ENCODE measurements at places on chromosomes 12 and 14.
A peak's percentile ranks its signal among the peaks of the same experiment; 100 is the strongest.

DNA sequence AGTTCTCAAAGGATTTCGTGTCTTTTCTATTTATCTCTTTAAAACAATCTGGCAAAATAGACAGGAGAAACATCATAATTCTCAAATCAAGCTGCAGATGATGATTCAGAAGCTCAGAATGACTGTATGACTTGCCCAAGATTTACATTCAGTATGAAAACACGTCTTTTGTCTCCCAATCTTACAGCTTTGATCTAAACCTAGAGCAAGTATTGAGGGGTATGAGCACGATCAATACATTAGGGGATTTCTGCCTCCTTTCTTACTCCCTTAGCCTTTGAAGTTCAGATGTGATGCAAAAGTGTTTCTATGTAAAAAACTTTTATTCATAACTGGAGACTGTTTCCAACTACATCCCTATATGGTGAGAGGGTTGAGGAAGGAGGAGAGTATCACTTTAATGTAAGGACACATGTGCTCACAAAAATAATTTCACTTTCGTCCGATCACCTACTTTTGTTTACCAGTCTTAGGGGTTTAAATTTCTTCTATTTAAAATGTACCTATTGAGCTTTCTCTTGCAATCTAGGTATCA is 454.8 kb downstream of the TMTC2 start:
- DNase-seq: no peak

DNA sequence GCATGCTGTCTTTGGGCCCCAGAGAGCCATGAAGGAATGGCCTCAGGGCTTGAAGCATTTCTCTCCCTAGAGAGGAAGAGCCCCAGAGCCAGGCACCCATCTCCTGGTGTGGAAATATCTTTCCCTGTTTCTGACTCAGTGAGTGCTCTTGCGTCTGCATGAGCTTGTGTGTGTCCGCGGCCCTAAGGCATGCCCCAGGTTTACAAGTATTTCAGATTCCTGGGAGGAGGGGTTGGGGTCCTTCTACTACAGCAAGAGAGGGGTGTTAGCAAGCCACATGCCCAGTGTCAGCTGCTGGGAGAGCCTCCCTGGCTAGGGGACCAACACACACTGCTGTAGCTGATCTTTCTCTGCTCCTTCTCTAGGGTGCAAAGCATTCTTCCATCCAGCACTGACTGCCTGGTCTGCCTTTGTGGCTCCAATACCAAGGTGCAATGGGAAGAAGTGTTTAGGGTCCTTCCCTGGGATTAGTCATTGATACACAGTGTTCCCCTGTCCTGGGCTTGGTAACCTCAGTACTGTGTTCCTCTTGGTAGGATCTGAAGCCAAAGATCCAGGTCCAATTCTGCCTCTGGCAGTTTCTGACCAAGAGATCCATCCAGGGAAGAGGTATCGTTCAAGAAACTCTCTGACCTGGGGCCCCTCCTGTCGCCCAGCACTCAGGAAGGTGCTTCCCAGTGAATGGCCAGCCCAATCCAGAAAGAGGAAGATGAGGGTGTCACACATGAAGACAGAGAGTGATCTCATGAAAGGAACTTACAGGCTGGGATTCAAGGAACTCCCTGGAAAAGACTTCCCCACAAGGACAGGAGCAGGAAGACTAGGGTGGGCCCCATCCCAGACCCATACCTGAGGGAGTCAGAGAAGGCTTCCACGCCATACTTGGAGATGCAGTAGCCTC is 3.1 kb downstream of the RDH16 start:
- DNase-seq: no peak

DNA sequence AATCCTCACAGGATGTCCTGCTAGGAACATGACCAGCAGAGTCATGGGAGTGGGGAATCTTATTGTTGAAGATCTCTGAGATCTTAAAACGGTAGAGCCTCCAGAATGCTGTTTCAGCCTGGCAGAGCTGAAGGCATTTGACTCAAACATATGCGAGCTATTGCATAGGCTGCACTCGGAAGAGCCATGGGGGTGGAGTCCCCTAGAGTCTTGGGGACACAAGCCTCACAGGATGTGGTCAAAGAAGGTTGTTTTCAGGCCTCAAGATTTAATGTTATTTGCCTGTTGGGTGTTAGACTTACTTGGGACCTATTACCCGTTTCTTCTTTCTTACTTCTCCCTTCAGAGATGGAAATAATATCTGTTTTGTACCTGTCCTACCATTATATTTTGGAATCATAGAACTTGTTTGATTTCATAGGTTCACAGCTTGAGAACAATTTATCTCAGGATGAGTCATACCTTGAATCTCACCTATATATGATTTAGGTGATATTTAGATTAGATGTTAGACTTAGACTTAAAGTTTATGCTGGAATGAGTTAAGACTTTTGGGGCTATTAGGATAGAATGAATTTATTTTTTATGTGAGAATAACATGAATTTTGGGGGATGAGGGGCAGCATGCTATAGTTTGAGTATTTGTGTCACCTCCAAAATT is 172.2 kb upstream of the ATP2B1 start:
- no peak for DNase-seq

GRCh38 chr14:71478542-71478941 is 453.7 kb upstream of the RGS6 start:
- DNase-seq: peak; percentile 60

DNA sequence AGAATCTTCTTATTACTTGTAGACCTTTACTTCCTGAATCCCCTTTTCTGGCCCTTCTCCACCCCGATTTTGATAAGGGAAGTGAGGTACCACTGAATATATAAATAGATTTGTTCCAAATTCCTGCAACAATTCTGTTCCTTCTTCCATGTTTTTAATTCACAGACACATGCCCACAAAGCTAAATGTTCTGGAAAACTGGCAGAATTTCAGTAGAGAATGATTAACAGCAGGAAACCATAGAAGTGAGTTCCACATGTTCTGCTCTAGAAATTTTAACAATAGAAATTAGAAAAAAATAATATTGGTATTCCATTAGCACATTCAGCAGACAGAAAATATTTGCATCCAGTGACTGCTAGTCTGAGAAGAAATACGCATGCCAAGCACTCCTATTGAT is 139.6 kb downstream of the SLC2A13 start:
- no peak for DNase-seq

GRCh38 chr14:58954052-58954451 is 234.4 kb upstream of the DAAM1 start:
- no peak for DNase-seq

DNA sequence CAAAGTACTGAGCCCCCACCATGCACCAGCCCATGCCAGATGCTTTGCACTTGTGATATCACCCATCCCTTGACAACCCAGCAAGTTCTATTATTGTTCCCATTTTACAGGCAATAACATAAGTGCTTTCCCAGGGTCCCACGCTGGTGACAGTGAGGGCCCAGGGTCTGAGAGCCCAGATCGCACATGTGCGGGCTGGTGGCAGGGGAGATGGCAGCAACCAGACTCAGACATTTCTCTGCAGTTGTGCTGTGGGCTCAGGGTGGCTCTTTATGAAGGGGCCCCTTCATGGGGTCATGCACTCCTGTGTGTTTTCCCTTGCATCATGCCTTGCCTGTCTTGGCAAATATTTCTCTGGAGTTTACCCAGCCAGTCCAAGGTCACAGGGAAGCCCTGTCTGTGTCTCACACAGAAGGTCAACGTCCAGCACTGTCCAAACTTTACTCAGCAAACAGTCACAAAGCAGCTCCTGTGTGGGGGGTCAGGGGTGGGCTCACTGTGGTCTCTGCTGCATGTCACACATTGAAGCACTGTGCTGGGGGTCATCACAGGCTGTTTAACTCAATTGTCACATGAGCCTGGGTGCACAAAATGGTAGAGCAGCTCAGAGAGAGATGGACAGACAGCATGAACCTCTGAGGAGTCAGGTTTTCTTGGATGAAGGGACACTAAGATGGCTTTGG is 12.7 kb downstream of the SERPINA5 start:
- no peak for DNase-seq

DNA sequence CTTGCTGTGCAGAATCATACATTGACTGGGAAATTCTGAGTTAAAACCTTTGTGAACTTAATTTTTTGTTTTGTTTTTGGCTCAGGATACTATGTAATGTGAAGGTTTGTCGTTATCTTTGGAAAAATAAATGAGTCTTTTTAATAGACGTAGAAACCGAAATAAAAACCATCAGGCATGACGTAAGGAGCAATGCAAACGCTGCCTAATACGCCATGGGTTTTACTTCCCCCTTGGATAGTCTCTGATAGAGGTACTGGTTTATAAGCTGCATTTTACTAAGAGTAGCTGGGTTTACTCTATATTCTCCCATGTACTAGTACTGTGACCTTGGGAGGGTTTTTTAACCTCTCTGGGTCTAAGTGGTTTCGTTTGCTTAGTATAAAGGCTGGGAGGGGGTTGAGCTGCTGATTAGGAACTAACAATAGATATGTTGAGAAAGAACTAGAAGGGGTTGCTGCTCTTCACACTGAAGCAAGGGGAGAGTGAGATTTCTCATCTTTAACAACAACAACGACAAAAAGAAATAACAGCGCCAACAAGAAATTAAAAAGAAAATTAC is 66.8 kb upstream of the SLCO1C1 start:
- no peak for DNase-seq

GRCh38 chr14:39265806-39266524 is 32.2 kb downstream of the MIA2 start:
- DNase-seq: peak; percentile 39

DNA sequence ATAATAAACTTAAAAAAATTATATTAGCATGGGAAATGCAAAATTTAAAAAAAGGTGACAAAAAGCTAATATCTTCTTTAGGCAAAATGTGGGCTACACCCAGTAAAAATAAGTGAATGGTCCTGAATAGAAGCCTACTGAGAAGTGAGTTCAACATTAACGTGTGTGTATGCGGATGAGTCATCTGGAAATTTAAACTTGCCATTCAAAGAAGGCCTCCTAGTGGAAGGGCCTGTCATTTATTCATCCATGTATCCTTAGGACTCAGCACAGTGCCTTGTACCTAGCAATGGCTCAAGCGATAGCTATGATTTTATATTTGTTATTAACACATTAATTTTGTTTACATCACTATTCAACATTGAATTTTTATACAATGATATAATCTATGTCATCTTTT is 226.2 kb downstream of the NUBPL start:
- no peak for DNase-seq

DNA sequence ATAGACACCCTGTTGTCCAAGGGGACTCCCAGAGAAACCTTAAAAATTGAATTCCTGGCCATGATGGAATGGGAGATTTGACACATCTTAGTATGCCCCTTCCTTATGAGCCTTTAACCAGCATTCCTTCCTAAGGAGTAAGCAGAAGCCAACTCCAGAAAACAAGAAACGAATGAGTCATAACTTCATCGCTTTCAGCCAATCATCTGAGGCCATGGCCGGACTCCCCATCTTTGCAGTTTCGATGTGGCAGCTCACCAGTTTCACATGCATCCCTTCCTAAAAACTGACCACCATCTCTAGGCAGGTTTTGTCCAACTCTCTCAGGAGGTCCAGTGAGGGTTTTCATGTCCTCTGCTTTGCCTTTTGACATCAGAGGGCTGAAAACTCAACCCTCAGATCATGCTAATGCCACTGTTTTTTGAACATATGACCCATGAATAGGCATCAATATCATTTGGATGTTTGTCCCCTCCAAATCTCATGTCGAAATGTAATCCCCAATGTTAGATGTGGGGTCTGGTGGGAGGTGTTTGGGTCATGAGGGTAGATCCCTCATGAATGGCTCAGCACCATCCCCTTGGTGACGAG is 19.9 kb downstream of the DAAM1 start:
- no peak for DNase-seq

- DNase-seq: no peak
Observed at GRCh38 chr14:61362072-61362750, 40.8 kb downstream of the PRKCH start.

DNA sequence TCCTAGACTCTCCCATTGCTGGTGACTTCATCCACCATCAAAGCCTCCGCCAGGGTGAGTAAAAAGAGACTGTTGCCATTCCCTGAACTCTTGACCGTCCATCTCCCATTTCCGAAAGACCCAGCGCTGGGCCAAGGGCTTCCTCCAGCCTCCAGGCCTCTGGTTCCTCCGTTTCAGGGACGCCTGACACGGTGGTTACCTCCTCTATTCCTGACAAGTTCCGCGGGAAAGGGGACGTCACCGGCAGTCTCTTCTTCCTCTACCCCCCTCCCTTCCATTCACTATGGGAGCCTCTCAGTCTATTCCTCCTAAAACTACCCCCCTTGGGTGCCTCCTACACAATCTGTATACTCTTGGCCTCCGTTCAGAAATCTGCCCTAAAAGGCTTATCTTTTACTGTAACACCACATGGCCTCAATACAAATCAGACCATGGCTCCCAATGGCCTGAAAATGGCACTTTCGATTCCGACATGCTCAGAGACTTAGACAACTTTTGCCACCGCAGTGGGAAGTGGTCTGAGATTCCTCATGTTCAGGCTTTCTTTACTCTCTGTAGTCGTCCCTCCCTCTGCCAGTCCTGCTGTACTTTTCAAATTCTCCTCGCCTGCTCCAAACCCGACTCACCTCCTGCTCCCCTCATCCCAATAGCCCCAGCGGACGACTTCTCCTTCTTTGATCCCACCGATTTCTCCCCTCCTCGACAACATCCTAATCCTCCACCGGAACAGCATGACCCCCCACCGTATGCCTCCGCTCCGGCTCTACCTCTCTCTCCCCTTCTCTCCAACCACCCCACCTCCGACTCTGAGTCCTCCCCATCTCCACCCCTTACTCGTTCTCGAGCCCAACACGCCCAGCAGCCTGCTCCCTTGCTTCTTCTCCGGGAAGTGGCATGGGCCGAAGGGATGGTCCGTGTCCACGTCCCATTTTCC is 70.4 kb downstream of the MOK start:
- DNase-seq: no peak

DNA sequence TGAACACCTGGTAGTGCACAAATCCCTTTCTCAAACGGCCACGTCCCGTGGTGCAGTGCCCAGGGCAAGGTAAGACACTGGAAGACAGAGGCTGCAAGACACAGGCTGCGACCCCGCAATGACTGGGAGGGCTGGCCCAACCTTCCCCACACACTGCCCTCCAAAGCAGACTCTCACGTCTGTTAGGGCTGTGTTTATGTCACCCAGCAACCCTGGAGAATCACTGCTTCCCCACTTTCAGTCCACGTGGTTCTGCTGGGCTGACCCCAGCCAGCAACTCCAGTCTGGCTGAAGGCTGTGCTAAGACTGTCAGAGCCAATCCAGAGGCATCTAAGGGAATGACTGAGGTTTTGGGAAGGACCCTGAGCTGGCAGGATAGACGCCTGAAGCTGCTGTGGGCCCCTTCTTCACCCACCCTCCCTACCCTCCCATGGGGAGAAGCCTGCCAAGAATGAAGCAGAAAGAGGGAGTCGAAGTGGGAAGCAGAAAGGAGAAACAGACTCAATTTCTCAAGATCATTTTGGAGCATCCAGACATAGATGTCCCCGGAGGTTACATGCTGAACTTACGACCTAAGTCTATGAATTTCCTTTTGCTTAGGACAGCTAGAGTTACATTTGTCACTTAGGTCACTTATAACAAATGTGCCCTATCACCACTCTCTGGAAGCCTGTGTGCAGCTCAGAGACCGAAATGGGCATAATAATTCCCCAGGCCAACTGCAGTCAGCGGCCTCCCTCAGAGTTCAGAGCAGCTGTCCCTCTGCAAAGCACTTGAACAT is 11.7 kb downstream of the KDM2B start:
- no peak for DNase-seq
